Lung microvascular endothelial cell (primary cell): ENCODE measurements at places on chromosomes 12 and 14.

- DNase-seq = peak; percentile 44
Observed at GRCh38 chr12:109387425-109388166, 39.9 kb downstream of the MYO1H start.

DNA sequence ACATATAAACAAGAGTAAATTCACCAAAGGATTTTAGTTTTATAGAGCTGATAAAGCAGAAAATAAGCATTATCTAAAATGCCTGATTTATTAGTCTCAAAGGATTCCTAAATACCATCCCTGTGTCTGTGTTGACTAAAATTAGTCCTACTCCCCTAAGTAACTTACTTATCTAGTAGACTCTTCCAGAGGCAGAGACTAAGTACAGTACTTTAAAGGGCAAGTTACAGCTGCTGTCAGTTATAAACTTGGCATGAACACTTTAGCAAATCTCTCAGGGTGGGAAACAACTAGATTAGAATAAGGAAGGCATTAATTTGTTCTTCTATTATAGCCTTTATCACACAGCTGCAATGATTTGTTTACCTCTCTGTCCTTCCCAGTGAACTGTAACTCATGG is 46.0 kb downstream of the ATP2B1 start:
- DNase-seq = no peak

DNA sequence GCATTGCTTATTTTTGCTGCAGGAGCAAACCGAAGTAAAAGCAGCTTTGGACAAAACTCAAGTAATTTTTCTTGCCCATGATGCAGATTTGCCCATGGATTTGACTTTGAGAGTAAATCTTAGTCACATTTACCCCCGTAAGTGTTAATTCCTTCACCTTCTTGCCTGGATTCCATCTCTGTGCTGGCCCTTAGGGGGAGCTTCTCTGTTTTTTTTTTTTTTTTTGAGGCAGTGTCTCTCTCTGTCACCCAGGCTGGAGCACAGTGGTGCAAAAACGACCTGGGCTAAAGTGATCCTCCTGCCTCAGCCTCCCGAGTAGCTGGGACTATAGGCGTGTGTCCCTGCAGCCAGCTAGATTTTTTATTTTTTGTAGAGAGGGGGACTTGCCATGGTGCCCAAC is 210.2 kb downstream of the FUT8 start:
- no peak for DNase-seq

DNA sequence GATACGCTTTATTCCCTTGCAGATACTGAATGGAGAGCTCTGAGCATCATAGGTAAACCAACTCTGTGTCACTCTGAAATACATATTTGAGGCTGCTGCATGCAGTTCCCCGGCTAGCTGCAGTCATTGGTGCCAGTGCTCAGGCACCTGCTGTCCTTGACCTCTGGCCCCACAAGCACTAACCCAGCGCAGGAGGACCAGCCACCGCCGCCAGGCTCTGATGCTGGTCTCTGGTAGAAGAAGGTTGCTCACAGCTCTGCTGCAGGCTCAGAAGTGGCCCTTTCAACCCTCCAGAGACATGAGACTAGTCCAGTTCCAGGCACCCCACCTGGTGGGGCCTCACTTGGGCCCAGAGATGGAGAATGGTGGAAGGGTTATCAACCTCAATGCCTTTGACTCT is 34.5 kb upstream of the PTPRB start:
- DNase-seq = no peak

- no peak for DNase-seq
Observed at GRCh38 chr14:60079723-60080122, 12.0 kb upstream of the PCNX4 start.

DNA sequence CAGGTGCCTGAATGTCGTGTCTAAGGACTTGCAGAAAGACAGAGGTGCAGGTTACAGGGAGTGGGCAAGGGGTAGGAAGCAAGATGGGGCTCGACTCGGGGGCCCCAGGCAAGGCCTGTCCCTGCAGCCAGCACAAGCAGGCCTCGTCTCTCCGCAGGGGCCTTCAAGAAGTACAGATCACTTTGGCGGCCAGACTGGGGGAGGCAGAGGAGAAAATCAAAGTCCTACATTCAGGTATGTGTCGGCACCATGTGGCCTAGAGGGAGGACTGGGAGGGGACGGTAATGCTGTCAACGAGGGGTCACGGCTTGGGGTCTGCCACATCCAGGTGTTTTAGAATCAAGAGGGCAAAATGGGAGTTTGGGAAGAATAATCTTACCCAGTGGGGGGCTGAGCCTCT is 73.7 kb downstream of the PHETA1 start:
- DNase-seq = no peak

DNA sequence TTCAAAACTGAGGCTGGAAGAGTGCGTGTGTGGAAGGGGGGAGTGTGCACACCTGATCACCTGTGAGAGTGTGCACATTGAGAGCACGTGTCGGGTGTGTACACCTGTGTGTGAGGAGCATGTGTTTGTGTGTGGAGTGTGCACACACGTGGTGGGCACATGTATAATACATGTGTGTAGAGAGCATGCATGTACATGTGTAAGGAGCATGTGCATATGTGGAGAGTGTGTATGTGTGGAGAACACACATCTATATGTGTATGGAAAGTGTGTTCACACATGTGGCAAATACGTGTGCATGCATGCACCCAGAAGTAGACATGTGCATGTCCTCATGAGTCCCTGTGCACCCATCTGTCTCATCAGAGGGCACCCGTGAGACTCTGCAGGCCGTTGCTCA is 63.1 kb upstream of the GPR68 start:
- no peak for DNase-seq

DNA sequence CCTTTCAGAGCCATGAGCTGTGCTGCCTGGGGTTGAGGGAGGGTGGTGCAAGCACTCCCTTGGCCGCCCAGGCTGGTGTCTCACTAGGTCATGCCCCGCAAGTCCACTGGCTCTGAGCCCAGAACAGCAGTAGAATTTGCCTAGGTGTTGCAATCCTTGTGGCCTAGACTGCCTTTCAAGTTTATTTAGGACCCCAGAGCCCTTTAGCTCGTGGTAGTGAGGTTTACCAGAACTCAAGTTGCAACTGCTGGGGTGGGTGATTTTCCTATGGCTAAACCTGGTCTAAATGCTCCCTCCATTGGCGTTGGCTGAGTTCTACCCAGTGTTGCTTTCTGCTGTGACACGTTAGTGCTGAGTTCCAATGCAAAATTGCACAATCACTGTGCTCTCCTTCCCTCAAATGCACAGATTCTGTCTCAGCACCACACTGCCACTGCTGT is 287.2 kb downstream of the BCAT1 start:
- peak; percentile 2 for DNase-seq

GRCh38 chr14:73998726-73999125 is 20.4 kb downstream of the ENTPD5 start:
- no peak for DNase-seq

GRCh38 chr14:104576232-104576969 is 3.2 kb upstream of the C14orf180 start:
- DNase-seq = no peak

GRCh38 chr12:122486805-122487426 is 13.8 kb downstream of the ZCCHC8 start:
- DNase-seq = no peak

- DNase-seq = peak; percentile 64
Observed at GRCh38 chr14:105196265-105196960, 15.3 kb upstream of the NUDT14 start.

GRCh38 chr12:4933411-4933810 is 23.7 kb downstream of the KCNA1 start:
- DNase-seq = no peak

- DNase-seq = no peak
Observed at GRCh38 chr14:89952576-89952975, 2.0 kb downstream of the EFCAB11 start.

DNA sequence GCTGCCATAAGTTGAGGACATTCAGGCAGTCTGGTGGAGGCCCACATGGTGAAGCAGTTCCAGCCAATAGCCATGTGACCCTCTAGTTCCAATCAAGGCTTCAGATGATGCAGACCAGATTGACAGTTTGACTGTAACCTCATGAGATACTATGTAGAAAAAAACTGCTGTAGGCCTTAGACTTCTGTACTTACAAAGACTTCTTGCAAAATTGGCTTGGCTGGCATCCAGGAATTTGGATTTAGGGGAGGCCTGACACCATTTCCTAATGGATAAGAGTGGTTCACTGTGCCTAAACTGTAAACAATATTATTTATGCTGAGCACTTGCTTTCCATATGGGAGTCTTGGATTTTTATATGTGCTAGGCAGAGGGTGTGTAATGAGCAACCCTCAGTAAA is 76.4 kb downstream of the RGS6 start:
- no peak for DNase-seq

GRCh38 chr12:16189849-16190248 is 87.6 kb downstream of the SLC15A5 start:
- peak; percentile 32 for DNase-seq

GRCh38 chr12:131287938-131288764 is 334.4 kb downstream of the ADGRD1 start:
- DNase-seq = no peak

DNA sequence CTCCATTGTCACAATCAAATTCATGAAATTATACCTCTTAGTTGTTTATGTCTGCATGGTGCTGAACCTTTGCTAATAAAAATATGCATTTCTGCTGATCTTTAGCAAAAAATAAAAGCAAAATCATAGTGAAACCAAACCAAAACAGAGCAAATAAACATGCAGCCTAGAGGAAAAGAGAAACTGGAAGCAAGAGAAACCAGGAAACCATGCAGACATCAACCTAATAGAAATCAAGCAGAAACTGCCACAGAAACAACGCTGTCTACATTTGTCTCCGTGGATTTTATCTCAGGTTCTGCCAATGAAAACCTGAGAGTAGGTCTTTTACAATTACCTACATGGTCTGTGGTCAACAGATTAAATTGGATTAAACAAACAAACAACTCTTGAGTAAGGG is 173.7 kb downstream of the SYT10 start:
- DNase-seq = no peak

GRCh38 chr14:74906925-74907521 is 16.0 kb downstream of the RPS6KL1 start:
- DNase-seq = no peak

- no peak for DNase-seq
Observed at GRCh38 chr12:55034218-55034617, 14.4 kb downstream of the NEUROD4 start.

DNA sequence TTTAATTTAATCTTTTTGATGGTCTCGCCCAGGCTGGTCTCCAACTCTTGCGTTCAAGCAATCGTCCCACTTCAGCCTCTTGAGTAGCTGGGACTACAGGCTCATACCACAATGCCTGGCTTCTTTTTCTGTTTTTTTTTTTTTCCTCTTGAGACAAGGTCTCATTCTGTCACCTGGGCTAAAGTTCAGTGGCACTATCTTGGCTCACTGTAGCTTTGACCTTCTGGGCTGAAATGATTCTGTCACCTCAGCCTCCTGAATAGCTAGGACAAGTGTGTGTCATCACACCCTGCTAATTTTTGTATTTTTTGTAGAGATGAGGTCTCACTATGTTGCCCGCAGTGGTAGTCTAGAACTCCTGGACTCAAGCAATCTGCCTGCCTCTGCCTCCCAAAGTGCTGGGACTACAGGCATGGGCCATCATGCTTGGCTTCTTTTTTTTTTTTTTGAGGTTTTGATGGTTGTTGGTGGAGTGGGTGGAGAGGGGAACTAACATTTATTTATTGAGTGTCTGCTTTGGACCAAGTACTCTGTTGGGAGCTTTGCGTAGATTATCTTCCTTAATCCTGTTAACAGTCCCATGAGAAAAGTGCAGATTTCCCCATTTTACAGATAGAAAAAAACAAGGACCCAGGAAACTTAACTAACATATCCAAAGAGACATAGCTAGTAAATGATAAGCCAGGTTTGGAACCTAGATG is 102.0 kb downstream of the DIP2B start:
- no peak for DNase-seq

DNA sequence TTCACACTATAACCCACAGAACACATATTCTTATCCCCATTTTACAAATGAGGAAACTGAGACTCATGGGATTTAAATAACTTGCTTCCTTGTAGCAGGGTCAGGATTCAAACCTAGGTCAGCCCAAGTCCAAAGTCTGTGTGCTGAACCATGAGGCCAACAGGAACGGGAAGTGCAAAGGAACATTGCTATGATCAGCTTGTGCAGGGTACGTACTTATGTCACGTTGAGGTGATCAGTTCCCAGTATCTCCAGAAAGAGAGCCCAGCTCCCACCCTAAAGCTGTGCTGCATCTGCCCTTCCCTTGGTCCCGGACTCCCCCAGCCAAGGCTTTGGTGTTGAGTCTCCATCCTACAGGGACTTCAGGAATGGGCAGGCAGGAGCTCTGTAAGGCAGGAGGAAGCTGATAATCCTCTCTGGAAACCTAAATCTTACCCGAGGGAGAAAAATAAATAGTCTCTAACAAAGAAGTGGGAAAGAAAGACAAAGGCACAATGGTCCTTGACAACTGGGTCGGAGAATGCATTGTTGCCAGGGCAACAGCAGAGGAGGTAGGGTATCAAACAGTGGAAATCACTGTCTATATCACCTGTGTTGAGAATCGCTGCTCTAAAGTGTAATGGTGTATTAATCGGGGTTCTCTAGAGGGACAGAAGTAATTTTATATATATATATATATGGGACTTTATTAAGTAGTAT is 82.5 kb upstream of the FICD start:
- no peak for DNase-seq
